ENCODE measurements at places on chromosomes 4 and X. TPM values are rescaled to one million over a fixed set of nuclear protein-coding genes. Genes with fewer than 3 reads are reported as not detected.

MAGEA9 gene
- not detected for total RNA-seq

DNA sequence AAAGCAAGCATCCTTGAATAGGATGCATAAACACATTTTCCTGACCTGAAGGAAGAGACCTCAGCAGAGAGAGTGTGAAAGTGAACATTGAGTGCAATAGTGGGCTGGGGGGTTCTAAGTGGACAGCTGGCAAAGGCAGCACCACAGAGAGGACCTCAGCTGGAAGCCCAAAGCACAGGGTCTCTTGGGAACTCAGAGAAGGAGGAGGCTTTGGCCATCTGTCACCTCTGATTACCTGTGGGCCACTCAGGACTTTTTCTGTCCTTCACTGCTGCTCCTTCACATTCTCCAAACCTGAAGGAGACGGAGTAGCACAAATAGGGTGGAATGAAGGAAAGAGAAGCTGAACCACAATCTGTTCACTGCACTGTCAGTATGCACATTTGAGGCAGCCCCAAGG, 37.9 kb upstream of the FAT4 start:
- no peaks in the 10 kb centered on the region for H3K4me1 ChIP-seq
- DNase-seq = no peak
- H3K27ac ChIP-seq = no peak overlapping the region
- H3K36me3 ChIP-seq = no peaks in the 10 kb centered on the region
- H3K4me3 ChIP-seq = no peak overlapping the region

DNA sequence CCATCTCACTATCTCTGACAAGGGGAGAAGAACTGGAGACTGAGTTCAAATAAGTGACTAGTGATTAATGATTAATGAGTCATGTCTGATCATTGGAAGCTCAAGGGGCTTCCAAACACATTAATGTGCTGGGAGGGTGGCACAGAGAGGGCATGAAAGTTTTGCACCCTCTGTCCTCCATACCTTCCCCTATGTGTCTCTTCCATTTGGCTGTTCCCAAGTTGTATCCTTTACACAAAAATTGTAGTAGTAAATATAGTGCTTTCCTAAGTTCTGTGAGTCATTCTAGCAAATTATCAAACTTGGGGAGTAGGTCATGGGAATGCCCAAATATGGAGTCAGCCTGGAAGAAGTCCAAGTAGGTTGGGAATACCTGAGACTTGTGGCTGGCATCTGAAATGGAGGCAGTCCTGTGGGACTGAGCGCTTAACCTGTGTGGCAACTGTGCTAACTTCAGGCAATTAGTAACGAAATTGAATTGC, 4.1 kb upstream of the FAM200B start:
- peak; percentile 48 for DNase-seq
- H3K27me3 ChIP-seq = no peaks in the 10 kb centered on the region
- H3K4me1 ChIP-seq = peaks cover 27% of the 10 kb centered on the region
- H3K36me3 ChIP-seq = no peaks in the 10 kb centered on the region
- no peak overlapping the region for H3K27ac ChIP-seq

RAB33A gene
- total RNA-seq = 3.3 TPM

GRCh38 chr4:80740375-80740774, 290.1 kb upstream of the BMP3 start:
- H3K27ac ChIP-seq = no peak overlapping the region
- H3K4me3 ChIP-seq = no peak overlapping the region
- no peak for DNase-seq
- no peaks in the 10 kb centered on the region for H3K4me1 ChIP-seq

GRCh38 chr4:119629142-119629471, 503 bp upstream of the PDE5A start:
- no peak overlapping the region for H3K27ac ChIP-seq
- peak overlapping the region; percentile 88 for H3K4me3 ChIP-seq
- H3K36me3 ChIP-seq = no peaks in the 10 kb centered on the region
- no peak for DNase-seq

DNA sequence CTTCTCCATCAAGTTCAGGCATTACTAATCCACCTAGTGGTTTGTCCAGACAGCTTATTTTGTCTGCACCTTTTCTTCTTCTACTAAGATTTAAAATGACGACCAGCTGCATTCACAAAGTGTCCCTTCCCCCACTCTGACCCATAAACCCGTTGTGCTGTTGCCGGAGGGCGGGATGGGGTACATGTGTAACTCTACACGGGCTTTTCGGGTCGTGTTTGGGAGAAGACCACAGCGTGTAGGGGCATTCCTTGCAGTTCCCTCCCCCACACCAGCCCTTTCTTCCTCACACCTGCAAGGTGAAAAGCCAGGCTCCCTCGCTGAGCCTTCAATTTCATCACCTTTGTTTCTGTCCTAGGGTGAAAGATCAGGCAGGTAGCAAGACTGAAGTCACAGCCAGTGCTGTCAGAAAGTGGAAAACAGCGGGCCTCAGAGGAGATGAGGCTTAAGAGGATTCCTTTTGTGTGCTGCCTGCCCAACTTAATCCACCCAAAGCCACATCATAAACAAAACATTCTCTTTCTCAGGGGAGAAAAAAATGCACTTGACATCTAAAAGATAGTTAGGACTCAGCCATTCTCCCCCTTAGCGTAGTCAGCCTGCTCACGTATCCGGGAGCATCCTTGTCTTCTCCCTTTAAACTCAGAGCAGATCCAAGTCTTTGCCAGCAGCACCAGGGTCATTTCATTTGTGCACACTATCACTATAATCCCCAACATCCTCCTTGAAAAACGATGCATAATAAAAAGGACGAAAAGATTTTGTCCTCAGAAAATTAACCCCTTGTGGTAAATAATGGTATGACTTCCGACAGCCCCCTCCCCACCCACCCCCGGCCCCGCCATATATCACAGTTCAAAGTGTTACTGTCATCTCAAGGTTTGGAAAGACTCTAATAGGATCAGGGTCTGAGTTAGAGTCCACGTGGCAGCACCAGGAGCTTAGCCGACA, 599.0 kb downstream of the RAB28 start:
- H3K27ac ChIP-seq = no peak overlapping the region
- no peaks in the 10 kb centered on the region for H3K36me3 ChIP-seq
- H3K4me1 ChIP-seq = no peaks in the 10 kb centered on the region
- no peak for DNase-seq
- H3K27me3 ChIP-seq = no peaks in the 10 kb centered on the region
- no peak overlapping the region for H3K4me3 ChIP-seq

GRCh38 chr4:133920236-133920635, 281.4 kb downstream of the PABPC4L start:
- no peak for DNase-seq
- no peaks in the 10 kb centered on the region for H3K4me1 ChIP-seq
- H3K4me3 ChIP-seq = no peak overlapping the region
- H3K27ac ChIP-seq = no peak overlapping the region
- H3K36me3 ChIP-seq = no peaks in the 10 kb centered on the region
- H3K27me3 ChIP-seq = no peaks in the 10 kb centered on the region

GRCh38 chrX:81054904-81055303, 146.8 kb downstream of the HMGN5 start:
- H3K36me3 ChIP-seq = no peaks in the 10 kb centered on the region
- no peaks in the 10 kb centered on the region for H3K27me3 ChIP-seq
- no peak overlapping the region for H3K4me3 ChIP-seq
- H3K27ac ChIP-seq = no peak overlapping the region
- no peaks in the 10 kb centered on the region for H3K4me1 ChIP-seq

Measured in GM23248 (cell line).